Ureter (tissue), 1 donor: ENCODE measurements at places on chromosomes 12 and 14. TPM values are rescaled to one million over a fixed set of nuclear protein-coding genes. Genes with fewer than 3 reads are reported as not detected.

The LHX5 gene
- total RNA-seq, result not detected

DNA sequence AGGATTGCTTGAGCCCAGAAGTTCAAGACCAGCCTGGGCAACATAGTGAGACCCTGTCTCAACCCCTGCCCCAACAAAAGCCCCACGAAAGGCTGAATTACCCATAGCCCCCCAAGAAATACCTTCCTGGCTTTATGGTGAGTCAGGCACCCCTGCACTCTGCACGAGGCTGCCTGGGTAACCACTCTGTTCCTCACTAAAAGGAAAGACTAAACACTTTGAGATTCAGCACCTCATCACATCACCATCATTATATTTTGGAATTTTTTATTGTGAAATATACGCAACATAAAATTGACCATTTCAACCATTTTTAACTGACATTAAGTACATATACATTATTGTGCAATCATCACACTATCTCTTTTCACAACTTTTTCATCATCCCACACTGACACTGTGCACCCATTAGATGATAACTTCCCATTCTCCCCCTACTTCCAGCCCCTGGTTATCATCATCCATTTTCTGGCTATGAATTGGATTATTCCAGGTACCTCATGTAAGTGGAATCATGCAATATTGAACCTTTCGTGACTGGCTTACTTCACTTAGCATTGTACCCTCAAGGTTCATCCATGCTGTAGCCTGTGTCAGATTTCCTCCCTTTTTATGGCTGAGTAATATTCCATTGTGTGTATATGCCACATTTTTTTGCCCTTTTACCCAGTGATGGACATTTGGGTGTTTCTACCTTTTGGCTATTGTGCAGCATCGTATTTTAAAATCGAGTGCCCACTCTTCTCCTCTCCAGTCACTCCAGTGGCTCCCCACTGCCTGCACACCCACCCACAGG lies 51.5 kb downstream of the TSPAN9 start:
- DNase-seq, result no peak

DNA sequence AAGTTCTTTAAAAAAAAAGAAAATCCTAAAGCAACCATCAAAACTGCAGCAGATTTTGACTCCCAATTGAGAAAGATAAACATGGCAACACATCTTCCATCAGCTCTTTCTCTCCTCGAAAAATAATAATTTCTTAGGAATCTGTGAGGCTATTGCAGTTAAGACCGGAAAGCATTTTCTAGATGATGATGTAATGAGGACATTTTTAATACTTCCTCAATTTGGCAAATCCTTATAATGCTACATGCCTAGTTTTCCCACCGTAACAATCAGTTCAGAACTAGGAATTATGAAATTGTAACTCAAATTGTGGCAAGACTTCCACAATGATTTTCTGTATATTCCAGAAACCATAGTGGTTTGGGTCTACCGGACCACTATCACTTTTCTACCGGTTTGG lies 180.9 kb upstream of the PDE3A start:
- DNase-seq, result no peak

The CD163L1 gene
- 1.1 TPM for total RNA-seq

- DNase-seq, result no peak
Measured at GRCh38 chr12:98852181-98852580, 207.1 kb downstream of the APAF1 start.

DNA sequence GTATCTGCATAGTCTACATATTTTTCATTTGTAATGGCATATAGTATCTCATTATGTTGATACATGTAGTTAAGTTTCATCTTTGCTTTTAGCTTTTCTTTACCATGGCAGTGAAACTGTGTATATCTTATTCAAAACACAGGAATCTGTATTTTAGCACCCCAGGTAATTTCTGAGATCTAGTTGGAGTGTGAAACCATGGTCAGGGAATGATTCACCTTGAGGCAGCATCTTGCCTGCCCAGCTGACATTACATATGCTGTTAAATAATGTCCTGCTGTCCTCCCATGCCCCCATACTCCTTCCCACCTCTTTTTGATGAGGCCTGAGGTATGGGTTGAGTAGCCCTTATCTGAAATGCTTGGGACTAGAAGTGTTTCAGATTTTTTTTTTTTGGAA lies 125.4 kb upstream of the ATF1 start:
- no peak for DNase-seq

DNA sequence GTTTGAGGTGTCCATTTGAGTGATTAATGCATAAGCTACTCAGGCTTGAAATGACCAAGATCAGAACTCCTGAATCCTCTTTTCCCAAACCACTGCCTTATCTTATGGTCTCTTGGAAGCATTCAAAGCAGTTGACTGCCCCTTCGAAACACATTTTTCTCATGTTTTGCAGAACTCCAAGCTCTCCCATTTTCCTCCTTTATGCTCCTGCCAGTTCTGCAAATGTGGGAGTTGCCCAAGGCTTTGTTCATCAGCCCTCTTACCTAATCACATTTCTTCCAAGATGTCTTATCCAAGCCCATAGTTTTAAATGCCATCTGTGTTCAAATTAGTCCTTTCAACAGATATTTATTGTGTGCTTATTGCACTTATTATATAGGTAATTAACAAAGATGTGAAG lies 1.8 kb upstream of the DNAAF2 start:
- DNase-seq, result no peak

DNA sequence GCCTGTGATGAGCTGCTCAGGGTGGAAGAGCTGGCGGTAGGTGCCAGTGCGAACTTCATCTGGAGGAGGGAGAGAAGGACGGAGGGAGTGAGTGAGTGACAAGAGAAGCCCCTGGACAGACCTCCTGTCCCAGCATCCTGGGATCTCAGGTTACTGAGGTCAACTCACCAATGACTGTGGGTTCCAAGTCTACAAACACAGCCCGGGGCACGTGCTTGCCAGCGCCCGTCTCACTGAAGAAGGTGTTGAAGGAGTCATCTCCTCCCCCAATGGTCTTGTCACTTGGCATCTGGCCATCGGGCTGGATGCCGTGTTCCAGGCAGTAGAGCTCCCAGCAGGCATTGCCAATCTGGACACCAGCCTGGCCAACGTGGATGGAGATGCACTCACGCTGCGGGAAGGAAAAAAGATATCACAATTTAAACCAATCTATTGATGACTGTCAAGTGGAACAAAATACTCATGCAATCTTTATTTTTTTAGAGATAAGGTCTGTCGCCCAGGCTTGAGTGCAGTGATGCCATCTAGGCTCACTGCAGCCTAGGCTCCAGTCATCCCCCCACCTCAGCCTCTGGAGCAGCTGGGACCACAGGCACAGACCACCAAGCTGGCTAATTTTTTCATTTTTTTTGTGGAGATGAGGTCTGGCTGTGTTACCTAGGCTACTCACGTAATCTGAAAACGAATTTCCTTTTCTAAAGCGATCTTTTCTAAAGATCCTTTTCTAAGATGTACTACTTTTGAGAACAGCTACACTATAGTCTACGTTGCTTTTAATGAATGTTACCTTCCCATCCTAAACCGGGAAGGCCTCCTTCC lies 1.7 kb downstream of the TUBA1B start:
- DNase-seq, result no peak

The HOXC11 gene
- 1.7 TPM for total RNA-seq

DNA sequence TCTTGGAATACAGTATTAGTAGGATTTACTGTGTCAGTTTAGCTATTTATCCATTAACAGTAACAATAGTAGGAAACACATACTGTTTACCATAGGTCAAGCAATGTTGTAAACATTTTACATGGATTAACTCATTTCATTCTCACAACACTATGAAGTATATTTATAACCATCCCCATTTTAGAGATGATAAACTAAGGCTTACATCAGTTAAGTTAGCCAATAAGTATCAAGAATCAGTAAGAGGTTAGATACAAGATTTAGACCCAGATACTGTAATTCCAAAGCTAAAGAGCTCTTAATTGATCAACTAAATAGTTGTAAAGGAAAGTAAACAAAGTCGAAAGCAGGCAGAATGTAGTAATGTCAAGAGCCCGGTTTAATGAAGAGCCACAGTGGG lies 1.1 kb downstream of the SYNJ2BP start:
- no peak for DNase-seq
